ENCODE measurements at places on chromosomes 16 and 17.

DNA sequence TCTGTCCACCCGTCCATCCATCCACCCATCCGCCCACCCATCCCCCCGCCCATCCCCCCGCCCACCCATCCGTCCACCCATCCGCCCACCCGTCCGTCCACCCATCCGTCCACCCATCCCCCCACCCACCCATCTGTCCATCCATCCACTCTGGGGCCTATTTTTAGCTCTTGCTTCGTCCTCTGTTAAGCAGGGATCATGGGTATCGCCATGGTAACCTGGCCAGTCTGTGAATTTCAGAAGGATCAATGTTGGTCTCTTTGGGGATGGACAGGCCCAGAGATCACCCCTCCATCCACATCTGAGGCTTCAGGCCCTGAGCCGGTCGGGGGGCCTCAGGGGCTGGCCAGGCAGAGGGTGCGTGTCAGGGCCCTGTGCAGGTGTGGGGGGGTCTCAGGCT is 15.2 kb upstream of the DPEP1 start:
- no peak for DNase-seq

DNA sequence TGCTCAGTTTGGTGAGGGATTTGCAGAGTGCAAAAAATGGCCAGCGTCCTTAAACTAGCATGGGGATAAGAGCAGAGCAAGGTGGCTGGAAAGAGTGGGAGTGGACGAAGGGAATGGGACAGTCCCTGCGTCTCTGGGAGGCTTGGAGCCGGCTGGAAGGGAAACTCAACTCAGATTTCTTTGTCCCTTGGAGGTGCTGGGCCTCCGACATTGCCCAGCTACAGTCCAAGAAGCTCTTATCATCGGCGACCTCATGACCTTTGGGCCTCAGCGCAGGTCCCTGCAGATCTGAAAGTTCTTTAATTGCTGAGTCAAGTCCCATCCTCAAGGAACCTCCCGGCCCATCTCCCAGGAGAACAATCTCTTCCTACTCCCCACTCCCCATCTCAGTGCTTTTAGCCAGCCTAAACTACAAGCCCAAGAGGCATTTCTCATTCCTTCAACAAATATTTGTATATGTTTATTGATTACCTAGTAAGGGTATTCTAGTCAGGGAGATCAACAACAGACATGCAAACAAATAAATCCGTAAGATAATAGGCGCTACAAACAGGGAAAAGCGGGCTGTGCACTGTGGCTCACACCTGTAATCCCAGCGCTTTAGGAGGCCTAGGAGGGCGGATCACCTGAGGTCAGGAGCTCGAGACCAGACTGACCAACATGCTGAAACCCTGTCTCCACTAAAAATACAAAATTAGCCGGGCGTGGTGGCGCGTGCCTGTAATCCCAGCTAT is 985 bp upstream of the TMEM107 start:
- DNase-seq: no peak

DNA sequence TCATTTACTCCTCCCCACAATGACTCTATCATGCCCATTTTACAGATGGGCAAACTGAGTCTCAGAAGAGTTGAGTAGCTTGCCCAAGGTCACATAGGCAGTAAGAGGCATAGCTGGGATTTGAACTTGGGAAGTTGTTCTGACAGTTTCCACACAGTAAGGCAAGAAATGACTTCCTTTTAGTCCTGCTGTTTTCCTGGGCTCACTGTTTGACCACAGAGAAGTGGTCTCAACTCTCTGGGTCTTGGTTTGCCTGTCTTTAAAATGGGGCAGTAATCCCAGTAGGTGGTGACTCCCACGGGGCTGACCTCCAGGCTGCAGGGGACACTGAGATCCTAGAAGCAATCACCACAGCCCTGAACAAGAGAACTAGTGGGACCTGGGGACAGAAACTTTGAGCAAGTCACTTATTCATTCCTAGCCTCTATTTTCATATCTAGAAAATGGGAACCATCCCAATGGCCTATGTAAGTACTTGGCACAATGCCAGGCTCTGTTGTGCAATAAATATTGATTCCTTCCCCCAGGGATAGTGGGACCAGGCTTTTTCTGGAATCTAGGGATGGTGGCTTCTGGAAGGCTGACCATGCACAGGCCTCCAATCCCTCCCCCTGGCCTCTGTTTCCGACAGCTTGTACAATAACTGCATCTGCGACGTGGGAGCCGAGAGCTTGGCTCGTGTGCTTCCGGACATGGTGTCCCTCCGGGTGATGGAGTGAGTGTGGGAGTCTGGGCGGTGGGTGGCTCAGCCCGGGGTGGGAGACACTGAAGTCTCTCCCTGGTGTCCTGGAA is 20.5 kb downstream of the DEXI start:
- DNase-seq: no peak

DNA sequence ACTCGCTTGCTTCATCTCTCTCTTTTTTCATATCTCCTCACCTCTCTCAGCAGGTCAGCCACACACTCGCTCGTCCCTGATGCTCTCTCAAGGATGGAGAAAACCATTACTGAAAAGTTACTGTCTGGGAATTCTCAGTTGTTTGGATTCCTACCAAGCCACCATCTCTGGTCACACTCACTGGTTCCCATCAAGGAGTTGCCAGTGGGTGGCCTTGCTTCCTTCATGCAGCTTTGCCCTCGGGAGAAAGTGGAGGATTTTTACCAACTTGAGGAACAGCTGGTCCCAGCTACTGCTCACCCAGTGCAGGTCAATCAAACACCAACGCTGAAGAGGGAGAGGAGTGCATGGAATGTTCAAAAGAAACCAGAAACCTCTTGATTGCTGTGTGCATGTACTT is 25.3 kb downstream of the MEOX1 start:
- peak; percentile 31 for DNase-seq

DNA sequence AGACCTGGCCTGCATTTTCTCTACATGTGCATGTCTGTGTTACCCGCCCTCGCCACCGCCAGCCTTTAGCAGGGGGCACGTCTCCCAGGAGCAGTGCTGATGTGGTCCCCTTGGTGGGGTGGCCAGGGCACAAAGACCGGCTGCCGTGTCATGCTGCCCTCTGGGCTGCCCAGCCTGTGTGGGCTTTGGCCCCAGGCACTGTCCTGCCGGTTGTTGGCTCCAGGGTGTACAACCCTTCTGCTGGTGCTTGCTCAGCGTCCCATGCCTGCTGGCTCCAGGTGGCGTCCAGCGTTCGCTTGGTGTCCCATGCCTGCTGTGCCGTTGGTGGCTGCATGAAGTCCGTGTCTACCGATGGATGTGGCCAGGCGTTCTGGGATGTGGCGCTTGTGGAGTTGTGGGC is 4.1 kb downstream of the BAIAP2 start:
- no peak for DNase-seq

DNA sequence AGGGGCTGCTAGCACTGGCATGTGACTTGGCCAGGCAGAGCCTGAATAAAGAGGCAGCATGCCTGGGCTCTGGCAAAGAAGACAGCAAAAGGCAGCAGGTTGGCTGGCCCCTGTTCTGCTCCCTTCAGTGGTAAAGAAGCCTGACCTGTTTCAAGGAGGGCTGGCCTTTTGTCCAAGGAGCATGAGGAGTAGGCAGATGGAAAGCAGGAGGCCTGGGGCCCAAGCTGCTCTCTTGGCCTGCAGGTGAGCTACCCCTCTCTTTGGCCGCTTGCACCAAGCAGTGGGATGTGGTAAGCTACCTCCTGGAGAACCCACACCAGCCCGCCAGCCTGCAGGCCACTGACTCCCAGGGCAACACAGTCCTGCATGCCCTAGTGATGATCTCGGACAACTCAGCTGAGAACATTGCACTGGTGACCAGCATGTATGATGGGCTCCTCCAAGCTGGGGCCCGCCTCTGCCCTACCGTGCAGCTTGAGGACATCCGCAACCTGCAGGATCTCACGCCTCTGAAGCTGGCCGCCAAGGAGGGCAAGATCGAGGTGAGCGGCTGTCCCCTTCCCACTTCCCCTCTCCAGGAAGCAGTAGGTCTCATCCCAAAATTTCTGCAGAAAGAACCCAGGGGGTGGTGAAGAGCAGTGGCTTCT is 8.0 kb downstream of the TRPV2 start:
- DNase-seq: no peak

DNA sequence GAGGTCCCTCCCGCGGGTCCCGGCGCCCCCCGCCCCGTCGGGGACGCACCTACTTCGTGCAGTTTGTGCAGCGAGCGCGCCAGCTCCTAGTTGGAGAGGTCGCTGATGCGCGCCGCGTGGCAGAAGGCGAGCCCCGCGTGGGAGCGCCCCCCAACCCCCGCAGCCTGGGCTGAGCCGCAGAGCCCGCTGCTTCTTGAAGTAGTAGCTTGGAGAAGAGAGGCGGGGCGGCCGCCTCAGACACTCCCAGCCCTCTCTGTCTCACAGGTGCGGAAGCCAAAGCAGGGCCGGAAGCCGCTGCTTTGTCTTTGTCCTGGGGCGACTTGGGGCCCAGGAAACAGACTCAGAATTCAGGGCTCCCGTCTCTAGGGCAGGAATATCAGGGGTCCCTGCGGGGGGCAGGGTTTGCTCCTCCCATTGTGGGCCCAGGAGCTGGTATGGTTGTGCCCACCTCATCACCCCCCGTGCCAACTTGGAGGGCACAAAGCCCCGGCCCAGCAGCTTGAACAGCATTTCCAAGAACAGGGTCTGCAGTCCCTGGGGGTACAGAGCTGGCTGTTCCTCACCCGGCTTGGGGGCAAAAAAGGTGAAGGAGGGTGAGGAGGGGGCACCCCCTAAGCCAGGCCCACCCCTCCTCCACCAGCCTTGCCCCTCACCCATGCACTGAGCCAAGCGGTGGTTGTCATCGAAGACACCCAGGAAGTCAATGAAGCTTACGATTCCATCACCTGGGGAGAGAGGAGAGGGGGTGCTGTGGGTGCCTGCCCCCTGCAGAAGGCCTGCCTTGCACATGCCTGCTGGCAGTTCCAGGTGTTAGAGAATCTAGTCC is 13.5 kb downstream of the SPATA32 start:
- DNase-seq: no peak

- no peak for DNase-seq
Observed at GRCh38 chr16:4261557-4262172, 11.2 kb downstream of the TFAP4 start.

DNA sequence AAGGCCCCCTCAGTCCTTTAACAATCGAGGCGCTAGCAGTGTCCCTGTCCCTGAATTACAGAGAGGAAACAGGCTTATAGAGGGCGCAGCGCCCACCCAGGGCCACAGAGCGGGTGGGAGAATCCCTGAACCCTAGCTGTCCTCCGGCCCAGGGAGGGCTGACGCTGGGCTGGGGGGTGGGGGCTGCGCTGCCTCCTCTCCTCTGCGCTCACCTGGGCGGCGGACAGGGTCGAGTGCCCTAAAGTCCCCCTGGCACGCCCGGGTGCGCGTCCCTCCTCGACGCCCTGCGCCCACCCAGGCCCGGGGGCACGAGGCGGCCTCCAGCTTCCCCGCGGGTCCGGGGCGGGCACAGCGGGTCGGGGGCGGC is 200.4 kb upstream of the N4BP1 start:
- no peak for DNase-seq

- DNase-seq: no peak
Observed at GRCh38 chr16:79691007-79691406, 90.5 kb upstream of the MAF start.

DNA sequence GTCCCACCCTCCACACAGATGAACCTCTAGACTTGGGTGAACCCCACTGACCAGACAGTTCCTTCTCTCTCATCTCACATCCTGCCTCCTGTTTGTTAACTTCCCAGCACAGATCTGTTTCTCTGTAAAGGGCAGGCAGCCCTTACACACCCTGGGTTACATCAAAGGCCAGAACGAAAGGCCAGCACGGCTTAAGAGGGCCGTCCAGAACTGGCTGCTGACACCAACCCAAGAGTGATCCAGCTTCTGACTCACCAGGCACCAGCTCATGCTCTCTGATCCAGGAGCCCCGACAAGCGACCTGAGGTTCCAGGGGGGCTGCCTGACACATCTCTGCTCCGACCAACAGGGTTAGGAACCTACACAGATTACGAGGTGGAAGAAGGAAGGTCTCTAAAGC is 86.9 kb downstream of the MRM3 start:
- no peak for DNase-seq

DNA sequence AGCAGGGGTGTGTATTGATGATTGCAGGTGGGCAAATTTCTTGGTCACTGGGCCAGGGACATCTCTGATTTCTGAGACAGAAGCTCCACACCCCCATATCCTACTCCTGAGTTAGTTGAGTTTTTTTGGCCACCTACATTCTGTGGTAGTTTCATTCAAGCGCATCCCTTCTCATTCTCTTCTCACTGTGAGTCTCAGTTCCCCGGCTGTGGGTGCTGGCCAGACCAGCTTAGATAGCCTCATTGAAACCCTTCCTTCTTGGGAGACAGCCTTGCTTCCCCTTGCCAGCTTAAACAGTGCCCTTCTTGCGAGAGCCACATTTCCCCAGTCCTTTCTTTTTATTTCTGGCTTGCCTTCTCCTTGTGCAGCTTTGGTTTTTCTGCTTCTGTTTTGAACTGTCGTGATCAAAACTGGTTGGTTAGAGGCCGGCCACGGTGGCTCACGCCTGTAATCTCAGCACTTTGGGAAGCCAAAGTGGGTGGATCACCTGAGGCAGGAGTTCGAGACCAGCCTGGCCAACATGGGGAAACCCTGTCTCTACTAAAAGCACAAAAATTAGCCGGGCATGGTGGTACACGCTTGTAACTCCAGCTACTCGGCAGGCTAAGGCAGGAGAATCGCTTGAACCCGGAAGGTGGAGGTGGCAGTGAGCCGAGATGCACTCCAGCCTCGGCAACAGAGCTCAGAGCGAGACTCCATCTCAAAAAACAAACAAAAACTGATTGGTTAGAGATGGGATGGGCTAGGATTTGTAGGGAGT is 2.8 kb downstream of the GPT2 start:
- DNase-seq: no peak

DNA sequence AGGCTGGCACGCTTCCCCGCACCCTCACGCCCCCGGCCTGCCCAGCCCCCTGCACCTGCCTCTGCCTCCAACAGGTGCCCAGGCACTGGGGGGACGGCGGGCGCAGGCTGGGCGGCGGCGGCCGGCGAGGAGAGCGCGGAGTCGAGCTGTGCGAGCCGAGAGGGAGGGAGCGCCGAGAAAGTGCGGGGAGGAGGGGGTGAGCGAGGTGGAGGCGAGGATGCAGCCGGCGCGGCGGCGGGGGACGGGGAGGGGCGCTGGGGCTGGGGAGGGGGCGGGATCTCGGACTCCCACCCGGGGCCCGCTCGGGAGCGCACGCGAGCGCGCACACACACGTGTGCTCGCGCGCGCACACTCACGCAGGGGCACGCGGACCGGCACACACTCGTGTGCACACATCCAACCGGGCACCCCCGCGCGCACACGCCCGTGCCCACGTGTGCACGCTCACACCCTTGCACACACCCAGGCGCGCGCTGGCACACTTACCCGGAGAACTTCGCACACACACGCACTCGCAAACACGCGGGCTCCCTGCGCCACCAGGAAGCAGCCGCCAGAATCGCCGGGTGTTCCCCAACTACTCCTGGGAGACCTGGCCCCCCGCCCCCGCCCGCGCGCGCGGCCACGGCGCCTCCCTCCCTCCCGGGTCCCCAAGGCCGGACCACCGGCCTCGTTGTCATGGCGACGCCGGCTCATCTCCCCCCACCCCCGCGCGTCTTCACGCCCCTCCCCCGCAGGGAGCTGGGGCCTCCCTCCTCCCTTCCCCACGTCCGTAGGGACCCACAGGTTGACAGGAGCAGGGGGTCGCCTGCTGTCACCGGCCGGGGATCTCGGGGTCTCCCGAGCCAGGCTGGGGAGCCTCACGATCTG is at the start of gene DOC2A:
TSS of gene DOC2A (minus strand) at position 184 of the 870 bp plus-strand sequence. CDS start 805 bp downstream, outside the sequence.
- no peak for DNase-seq

Measured in kidney epithelial cell (primary cell).